ENCODE measurements at places on chromosomes 2 and 18.

- DNase-seq = peak; percentile 33
Measured at GRCh38 chr2:210577263-210578071, 21.1 kb downstream of the CPS1 start.

DNA sequence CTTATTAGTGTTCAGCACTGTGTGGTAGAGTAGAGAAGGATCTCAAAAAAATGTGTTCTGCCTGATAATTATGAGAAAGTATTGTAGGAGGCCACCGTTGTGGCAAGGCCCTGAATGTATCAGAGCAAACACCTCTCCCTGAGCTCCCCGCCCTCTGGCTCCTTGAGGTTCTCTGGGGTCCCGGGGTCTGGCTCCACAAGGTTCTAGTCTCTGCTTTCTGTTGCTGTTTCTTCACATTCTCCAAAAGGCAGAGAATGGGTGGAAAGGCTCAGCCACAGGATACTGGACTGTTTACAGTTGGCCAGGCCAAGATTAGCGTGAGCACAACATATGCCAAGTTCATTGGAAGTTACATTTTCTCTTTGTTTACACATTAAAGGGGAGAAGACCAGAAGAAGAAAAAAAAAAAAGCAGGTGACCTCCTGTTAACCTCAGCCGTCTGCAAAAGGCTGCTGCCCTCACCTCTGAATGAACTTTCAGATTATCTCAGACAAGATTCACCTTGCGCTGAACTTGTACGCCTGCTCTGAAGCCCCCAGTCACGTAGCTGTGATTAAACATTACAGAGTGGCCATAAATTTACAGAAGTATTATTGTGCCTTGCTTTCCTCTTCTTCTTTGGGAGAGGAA, 56.6 kb upstream of the CYP26B1 start:
- DNase-seq = no peak

DNA sequence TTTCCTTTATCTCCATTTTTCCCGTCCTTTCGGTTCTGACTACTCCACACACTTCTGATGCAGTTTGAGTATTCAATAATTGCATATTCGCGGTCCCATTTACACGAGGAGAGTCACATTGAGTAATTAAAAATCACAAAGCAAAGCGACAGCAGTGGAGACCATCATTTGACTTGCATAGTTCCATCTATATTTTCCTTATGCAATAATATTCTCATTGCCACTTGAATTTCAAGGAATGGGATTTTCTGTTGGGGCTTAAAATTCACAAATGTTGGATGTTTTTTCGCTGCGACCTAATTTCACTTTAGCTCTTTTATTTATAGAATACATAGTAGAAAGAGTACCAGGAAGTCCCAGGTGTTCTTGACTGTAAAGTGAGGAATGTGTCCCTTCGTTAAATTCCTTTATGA, 186.8 kb downstream of the ZEB2 start:
- DNase-seq = no peak

DNA sequence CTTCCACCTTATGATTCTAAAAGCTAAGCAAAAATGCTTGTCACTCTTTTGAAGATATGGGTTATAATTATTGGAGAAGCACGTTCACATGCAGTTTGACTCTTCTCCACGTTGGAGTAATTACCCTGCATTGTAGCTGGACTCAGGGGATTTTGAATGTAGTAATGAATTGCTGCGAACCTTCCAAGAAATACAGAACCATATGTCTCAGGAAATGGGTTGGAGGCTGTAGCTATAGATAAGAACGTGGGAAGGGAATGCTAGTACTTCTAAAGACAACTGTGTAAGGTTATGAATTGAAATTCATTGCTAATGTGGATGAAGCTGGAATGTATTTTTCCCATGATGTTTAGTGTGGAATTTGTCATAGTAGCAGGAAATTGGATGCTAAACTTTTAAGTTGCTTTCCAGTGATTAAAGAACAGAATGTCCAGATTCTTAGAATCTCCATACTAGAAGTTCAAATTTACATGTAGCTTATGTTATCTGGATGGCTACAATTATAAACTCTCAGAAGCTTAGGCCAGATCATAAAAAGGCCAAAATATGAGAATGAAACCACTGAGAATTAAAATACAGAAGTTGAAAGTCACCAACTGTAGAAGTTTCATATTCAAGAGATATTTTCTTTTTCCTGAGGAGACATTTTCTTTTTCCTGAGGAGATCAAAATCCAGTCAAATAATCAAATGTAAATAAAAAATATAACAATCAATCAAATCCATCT, 27.3 kb upstream of the SPOPL start:
- DNase-seq = no peak

GRCh38 chr2:168687314-168687713, 115.1 kb upstream of the NOSTRIN start:
- no peak for DNase-seq

DNA sequence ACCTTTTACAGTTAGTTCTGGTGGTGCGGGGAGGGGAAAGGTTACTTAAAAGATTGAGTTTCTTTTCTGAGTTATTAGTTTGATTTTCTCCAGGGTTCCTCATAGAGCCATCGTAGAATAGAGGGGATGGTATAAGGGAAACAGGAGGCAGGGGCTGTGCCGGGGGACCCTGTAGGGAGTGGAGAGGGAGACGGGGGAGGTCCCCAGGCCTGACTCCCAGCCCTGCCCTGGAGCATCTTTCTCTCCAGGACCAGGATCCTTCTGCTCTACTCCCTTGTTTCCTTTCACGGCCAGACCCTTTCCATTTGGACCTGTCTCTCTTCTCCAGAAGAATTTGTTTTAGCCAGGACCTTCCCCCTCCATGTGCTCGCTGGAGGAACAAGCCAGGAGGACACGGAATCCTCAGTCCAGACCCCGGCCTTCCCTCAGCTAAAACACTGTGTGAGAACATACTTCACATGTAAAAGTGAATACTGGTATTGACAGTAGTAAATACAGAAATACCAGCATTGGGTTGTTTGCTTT, 35.4 kb downstream of the DGKD start:
- DNase-seq = no peak

DNA sequence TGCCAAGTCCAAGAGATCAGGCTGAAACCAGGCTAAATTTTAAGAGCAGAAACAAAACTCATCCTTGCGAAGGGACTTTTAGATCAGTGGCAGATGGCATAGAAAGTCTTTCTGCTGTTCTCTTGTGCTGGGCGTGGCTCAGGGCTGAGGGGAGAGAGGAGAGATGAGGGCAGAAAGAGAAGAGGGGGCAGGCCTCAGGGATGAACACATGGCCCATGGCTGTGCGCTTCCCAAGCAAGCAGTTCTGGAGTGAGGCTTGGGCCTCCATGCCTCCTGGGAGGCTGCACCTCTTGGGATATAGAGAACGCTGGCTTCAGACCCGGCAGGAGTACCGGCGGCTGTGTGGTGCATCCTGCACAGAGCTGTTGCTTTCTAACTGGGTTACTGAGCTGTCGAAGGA, 41.0 kb downstream of the HPCAL1 start:
- no peak for DNase-seq

GRCh38 chr18:22778996-22779395, 154.1 kb upstream of the RBBP8 start:
- DNase-seq = no peak

GRCh38 chr2:156211318-156211717, 121.2 kb downstream of the NR4A2 start:
- DNase-seq = no peak

DNA sequence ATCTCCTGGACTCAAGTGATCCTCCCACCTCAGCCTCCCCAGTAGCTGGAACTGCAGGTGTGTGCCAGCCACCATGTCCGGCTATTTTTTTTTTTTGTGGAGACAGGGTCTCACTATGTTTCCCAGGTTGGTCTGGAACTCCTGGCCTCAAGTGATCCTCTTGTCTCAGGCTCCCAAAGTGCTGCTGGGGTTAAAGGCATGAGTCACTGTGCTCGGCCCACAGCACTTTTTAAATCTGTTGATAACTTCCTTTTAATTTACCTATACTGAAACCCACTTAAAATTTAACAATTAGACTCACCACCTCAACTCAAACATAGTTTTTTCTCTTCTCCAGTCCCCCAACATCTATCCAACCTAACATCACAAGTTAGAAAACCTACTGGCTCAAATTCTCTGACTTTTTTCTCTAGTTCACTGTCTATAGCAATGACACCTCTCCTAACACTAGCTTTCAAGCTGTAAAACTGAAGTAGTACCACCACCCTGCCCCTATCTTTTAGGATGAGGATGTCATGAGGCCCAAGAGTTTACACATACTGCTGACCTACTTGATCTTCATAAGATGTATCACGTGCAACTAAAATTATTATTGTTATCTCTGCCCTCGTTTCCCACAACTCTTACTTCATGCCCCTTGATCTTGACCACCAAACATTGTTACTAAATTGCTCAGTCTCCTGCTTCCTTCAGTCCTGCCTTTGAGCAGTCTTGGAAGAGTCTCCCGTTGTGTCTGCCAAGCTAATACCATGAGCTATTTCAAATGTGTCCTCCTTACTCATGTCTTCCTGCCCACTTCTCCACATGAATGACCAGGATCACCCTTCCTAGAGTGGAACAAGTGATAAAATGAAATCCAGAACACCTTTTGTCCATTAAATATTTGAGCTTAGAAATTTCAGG, 142.3 kb upstream of the ZFP36L2 start:
- DNase-seq = no peak

- DNase-seq = no peak
Measured at GRCh38 chr2:170213651-170214050, 35.7 kb downstream of the MYO3B start.

- no peak for DNase-seq
Measured at GRCh38 chr2:177243476-177243875, 21.1 kb downstream of the NFE2L2 start.

GRCh38 chr2:99615247-99615771, 125.5 kb upstream of the REV1 start:
- no peak for DNase-seq

DNA sequence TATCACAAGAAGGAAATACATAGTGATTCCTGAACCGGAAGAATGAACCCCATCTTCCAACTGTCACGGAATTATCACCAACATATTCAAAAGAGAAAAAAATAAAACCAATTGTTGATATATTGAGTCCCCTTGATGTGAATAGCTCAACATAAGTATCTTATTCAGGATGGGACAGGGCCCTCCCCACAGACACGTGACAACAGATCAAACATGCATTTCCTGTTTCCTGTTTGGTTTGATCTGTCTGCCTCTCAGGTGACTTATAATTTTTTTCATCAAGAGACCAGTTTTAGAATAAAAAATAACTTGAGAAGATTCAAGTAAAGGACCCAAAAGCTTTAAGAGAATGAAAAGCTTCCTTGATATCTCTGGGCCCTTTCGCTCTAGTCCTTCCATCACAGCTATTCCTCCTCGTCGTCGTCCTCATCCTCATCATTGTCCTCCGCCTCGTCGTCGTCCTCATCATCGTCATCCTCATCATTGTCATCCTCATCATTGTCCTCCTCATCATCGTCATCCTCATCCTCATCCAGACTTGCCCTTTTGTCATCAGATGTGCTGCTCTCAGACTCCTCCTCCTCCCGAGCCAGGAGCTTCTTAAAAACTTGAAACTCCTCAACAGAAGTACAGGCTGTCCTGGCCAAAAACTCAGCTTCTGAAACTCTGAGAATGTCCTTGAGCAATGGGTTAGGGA, 6.3 kb downstream of the MTERF4 start:
- DNase-seq = peak; percentile 76

- DNase-seq = no peak
Measured at GRCh38 chr2:239018271-239019182, 170.6 kb downstream of the TWIST2 start.

- no peak for DNase-seq
Measured at GRCh38 chr2:131125195-131125757, 20.1 kb downstream of the PLEKHB2 start.

- no peak for DNase-seq
Measured at GRCh38 chr18:9173770-9174233, 37.2 kb downstream of the ANKRD12 start.

- no peak for DNase-seq
Measured at GRCh38 chr2:132542953-132543569, 126.5 kb downstream of the GPR39 start.

DNA sequence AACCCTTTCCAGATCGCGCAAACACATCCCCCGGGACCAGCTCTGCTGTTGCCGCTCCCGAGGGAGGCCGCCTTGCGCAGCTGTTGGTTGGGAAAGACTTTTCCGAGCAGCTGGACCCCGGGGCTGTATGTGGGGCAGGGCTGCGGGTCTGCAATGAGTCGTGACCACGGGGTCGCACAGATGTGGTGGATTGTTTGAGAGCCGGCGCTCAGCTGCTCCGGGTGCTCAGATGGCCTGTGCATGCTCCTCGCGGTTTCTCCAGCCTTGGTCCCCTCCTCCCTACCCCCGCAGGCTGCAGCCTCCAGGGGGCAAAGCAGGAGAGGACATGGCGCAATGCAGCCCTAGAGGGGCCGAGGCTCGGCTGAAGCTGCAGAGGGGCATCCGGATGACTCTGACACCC, 105.2 kb upstream of the OTOS start:
- no peak for DNase-seq

DNA sequence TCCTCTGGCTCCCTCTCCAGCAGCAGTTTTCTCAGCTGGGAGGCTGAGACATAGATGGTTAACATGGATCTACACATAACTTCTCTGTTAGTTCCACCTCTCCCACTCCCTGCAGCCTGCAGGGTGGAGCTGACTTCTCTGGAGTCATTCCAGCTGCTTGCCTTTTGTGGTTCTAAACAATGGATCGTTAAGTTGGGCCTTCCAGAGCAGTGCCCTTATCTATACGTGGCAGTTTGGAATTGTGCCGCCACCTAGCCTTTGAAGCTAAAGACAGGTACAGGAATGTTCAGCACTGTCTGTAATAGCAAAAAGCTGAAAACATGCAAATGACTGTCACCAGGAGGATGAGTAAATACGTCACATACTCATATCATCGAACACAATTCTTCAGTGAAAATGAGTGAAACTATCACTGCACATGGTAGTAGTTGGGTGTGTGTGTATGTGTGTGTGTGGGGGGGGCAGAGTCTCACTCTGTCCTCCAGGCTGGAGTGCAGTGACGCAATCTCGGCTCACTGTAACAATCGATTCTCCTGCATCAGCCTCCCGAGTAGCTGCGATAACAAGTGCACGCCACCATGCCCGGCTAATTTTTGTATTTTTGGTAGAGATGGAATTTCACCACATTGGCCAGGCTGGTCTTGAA, 50.3 kb downstream of the SH2D6 start:
- DNase-seq = no peak

DNA sequence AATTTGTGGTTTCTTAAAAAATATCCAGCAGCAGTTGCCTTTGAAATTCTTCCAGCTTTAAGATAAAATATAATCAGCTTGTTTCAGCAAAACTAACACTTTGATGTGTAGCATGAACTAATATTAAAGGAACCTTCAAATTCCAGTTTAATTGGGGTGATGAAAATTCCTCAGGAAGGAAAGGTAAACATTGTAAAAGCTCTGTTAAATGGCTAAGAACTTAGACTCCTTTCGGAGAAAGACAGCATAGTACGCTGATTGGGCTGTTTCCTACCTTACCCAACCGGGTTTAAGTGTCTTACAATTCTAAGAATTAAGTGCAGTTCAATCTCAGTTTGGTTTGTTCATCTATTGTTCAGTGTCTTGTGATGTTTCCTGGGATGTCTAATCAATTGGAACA, 108.3 kb downstream of the CDH7 start:
- DNase-seq = no peak
